ENCODE measurements at places on chromosomes 5 and 9.

DNA sequence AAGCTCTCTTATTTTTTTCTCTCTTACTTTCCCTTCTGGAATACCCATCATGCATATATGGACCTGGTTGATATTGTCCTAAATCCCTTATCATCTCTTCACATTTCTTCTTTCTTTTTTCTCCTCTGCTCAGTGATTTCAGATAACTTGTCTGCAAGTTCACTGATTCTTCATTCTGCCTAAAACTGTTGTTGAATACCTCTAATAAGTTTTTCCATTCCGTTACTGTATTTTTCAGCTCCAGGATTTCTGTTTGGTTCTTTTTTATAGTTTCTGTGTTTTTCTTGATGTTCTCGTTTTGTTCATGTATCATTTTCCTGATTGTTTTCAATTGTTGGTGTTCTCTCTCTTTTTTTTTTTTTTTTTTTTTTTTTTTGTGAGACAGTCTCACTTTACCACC is 203.7 kb downstream of the COMMD10 start:
- DNase-seq: no peak

- no peak for DNase-seq
These were observed 110.2 kb upstream of the ISL1 start for GRCh38 chr5:51273021-51273420.

DNA sequence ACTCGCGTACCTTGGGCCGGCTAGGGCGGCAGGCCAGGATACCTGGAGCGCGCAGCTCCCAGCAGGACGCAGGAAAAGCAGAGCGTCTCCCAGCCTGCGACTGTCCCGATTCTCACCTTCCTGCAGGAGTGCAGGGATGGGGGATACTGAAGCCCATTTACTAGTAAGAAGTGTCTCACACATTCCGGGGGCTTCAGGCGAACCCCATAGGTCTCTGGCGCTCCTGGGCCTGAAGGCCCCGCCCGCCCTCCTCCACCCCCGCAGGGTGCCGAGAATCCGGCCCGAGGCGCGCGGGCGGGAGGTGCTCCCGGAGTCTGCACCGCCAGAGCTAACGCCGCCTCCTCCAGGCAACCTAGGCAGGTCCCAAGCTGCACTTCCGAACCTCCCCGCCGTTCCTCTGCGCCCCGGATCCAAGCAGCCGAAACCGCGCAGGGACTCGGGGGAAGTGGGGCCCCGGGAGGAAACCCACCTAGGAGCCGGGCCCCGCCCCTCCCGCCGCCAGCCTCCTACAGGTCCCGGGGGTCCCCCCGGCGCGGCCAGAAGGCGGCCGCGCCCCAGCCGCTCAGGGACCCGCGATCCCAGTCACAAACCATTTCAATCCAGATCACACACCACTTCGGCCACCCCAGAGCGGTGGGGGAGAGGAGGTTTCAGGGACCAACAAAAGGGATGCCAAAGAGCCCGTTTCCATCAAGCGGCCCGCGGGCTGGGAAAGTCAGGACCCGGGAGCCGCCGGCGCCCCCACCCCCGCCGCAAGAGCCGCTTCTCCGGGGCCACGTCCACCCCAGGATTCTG is 1.2 kb downstream of the ROR2 start:
- DNase-seq: peak; percentile 78

GRCh38 chr9:88533951-88534455 is 975 bp upstream of the NXNL2 start:
- DNase-seq: no peak

DNA sequence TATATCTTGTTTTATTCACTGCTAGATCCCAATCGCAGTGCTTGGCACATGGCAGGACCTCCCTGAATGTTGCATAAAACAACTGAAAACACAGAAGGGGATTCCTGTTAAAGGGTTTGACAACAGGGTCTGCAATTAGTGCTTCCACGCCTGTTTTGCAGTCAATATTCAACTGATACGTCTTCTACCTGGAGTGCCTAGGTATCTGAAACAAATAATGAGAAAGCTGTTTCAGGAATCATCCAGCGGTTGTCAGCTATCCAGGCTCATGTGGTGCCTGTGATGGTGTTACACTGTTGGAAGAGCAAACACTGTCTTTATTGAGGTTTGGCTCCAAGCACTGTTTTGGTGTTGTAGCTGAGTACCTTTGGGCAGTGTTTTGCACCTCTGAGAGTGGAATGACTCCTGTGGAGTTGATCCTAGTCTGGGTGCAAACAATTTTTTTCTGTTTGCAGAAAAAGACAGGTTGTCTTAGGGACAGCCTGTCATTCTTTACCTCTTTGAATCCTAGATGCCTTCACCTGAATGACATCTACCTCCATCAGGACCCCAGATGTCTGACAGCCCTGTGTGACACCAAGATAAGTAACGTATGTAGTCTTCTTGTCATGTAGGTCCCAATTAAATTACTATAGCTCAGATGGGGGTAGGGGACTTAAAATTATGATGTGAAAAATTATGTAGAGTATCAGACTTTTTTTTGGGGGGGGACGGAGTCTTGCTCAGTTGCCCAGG is 14.8 kb upstream of the MATR3 start:
- no peak for DNase-seq

- DNase-seq: no peak
These were observed 3.5 kb upstream of the OR5C1 start for GRCh38 chr9:122785269-122785668.

DNA sequence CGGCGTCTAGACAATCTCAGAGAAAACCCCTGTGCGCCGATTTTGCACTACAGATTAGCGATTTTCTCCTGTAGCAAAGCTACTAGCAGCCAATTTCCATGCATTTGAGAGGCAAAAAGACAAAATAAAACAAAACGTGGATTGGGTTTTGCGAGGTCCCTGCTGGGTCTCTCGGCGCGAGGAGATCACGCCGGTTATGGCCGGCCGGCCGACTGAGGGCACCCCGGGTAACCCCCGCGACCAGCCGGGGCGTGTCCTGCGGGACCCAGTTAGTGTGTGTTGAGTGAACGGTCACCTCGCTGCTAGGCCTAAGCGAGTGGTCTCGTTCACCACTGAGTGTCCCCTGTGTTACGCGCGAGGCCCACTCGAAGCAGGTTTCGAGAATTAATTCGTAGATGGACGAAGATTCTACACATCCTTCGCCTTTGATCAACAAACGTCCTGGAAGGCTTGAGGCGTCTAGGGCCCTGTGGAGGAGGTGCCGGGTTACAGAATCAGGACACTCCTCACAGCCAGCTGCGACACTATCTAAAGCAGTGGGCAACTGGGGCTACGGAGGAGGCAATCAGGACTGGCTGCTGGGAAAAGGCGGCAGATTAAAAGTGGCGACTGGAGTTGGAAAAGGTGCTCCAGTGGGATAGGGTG is 764 bp upstream of the VDAC1 start:
- peak; percentile 40 for DNase-seq
